A549 treated with AZD2906 at 1 μM for 4 hours (cell line): ENCODE measurements at places on chromosomes 16 and 17. TPM values are rescaled to one million over a fixed set of nuclear protein-coding genes. Genes with fewer than 3 reads are reported as not detected.

GRIN2A gene
- 0.01 to 0.15 TPM in 2 of 5 replicates, not detected in the others for total RNA-seq

ZFHX3 gene
- 8.5 to 12.0 TPM (median 11.2 TPM) in 5 replicates for total RNA-seq

ABCC6 gene
- total RNA-seq, result 0.72 to 1.4 TPM (median 0.80 TPM) in 5 replicates

HSD17B1 gene
- 0.95 to 1.8 TPM (median 1.5 TPM) in 5 replicates for total RNA-seq

HOXB13 gene
- total RNA-seq, result 1.8 to 2.1 TPM (median 2.0 TPM) in 5 replicates

RAPGEFL1 gene
- total RNA-seq, result 1.9 to 3.2 TPM (median 2.9 TPM) in 5 replicates

RNF227 gene
- 1.4 to 1.8 TPM (median 1.5 TPM) in 5 replicates for total RNA-seq

TPSG1 gene
- 0.07 to 0.16 TPM (median 0.13 TPM) in 4 of 5 replicates, not detected in the other for total RNA-seq
